Activated T-cell treated with anti-CD3 and anti-CD28 coated beads, Interleukin-2, amount 50 U/mL, for 4 hours (primary cell): ENCODE measurements at places on chromosomes 7 and 10. TPM values are rescaled to one million over a fixed set of nuclear protein-coding genes. Genes with fewer than 3 reads are reported as not detected.
A peak's percentile ranks its signal among the peaks of the same experiment; 100 is the strongest.

The ZNF800 gene
- 37.2 TPM for total RNA-seq

DNA sequence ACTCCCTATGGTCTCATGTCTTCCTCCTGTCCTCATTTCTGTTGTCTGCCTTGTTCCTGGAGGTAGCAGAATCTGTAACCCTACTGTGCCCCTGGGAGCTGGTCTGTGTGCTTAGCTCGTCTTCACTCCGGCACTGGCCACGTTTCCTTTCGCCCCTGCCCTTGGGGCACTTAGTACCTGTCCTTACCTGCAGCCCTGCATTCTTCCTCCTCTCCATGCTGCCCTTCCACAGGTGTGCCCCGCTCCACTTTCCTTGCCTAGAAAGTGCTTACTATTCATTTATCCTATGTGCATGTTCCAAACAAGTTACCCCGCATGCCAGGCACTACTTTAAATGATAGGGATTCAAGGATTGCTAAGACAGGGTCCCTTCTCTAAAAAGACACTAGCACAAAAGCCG, 199.9 kb upstream of the ZMIZ1 start:
- no peak for DNase-seq

GRCh38 chr7:47741984-47742383, 160.1 kb upstream of the TNS3 start:
- DNase-seq = no peak

GRCh38 chr10:27019827-27020226, 80.5 kb downstream of the ANKRD26 start:
- no peak for DNase-seq

- DNase-seq = no peak
Observed at GRCh38 chr7:157468221-157469111, 131.7 kb downstream of the DNAJB6 start.

GRCh38 chr7:17939606-17940301, 540 bp downstream of the SNX13 start:
- DNase-seq = peak; percentile 36

The ZNF804B gene
- not detected for total RNA-seq

The BRI3 gene
- 46.4 TPM for total RNA-seq

The TDRD1 gene
- 2.2 TPM for total RNA-seq

DNA sequence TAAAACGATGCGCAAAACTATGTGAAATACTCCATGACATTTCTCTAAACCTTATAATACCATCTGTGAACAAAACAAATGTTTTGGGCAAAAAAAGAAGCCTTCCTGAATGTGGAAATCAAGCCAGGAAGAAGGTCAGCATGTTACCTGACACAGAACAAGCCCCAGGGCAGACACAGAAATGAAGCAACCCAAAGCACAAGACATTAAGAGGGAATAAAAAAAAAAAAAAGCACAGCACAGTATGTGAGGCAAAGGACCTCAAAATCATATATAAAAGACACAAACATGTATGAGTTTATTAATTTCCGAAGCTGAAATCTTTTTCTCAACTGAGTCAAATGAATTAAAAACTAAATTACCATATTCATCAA, 161.8 kb downstream of the SKIDA1 start:
- no peak for DNase-seq

GRCh38 chr7:10257438-10257837, 716.2 kb upstream of the PHF14 start:
- no peak for DNase-seq

The GSTO2 gene
- total RNA-seq = 0.33 TPM

The NANOS1 gene
- 0.08 TPM for total RNA-seq

The SPDYE6 gene
- total RNA-seq = not detected

GRCh38 chr7:26861050-26861449, 3.3 kb downstream of the SKAP2 start:
- DNase-seq = no peak

The SLC13A1 gene
- total RNA-seq = not detected

- DNase-seq = peak; percentile 38
Observed at GRCh38 chr10:102230861-102231356, 4.8 kb downstream of the ELOVL3 start.

GRCh38 chr7:139708541-139708940, 69.3 kb downstream of the HIPK2 start:
- DNase-seq = no peak

DNA sequence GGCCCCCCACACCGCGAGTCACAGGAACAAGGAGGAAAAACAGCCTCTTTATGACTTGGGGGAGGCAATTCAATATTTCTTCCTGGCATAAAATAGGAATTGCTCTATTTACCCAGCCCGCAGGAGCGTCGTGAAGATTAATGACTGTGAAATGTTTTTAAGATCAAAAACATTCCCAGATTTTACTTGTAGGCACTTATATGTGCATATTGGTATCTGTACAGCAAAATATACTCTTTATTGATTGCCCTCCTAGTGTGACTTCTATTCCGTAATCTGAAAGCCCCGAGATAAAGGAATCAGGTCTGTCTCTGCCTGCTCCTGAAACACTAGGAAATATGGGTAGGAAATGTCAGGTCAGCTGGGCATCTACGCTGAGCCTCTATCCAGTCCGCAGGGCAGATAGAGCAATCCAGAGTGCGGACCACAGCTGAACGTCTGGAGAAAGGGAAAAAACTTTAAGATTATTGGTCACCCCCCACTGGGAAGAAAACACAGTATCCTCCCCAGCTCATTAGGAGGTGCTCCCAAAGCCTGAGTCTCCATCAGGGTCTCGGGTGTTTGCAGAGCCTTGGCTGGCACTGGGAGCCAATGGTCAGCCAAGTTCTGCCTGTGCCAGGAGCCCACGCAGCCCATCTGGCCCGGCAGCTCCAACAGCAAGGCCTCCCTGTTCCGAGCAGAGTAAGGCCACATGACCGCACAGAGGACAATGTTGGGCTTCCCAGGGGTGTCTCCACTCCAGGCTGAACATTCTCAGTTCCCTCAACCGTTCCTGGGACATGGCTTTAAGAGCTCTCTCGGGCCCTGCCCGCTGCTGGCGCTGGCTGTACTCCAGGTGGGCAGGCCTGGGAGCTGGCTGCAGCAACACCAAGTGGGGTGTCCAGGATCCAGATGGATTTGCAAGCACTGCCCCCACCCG, 7.7 kb downstream of the CTBP2 start:
- DNase-seq = no peak

- DNase-seq = no peak
Observed at GRCh38 chr10:76541852-76542251, 1095.8 kb downstream of the KCNMA1 start.

The UNCX gene
- total RNA-seq = not detected

The PPRC1 gene
- 161 TPM for total RNA-seq

DNA sequence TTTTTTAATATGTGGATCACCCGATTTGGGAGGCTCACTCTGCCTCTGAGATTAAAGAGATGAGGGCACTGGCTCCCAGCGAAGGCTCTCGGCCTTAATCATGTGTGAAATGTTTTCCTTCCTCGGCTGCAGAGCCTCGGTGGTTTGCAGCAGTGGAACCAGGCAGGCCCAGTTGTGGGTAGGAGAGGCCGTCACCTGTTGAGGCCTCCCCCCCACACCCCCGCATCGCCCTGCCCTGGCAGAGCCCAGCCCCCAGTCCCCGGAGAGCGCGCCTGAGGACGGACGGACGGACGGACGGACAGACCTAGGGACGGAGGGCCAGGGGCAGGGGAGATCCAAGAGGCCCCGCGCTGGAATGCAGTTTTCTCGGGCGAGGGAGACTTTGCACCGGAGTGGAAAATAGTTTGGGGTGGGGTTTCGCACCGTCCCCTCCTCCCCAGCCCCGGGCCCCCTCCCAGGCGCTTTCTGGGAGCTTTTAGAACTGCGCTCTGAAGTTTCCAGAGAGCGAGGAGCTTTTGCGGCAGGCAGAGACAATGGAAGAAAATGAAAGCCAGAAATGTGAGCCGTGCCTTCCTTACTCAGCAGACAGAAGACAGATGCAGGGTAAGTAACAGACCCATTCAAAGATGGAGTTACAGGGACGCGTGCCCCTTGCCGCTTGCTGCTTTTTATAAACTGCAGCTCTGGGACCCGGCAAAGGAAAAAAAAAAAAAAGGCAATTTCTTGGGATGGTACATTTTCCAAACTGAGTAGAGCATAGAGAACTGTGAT, at the start of gene KIAA1217:
Gene KIAA1217 (plus strand): TSS at position 478 of the 771 bp plus-strand sequence. CDS start 56 bp downstream, at position 534.
- no peak for DNase-seq

DNA sequence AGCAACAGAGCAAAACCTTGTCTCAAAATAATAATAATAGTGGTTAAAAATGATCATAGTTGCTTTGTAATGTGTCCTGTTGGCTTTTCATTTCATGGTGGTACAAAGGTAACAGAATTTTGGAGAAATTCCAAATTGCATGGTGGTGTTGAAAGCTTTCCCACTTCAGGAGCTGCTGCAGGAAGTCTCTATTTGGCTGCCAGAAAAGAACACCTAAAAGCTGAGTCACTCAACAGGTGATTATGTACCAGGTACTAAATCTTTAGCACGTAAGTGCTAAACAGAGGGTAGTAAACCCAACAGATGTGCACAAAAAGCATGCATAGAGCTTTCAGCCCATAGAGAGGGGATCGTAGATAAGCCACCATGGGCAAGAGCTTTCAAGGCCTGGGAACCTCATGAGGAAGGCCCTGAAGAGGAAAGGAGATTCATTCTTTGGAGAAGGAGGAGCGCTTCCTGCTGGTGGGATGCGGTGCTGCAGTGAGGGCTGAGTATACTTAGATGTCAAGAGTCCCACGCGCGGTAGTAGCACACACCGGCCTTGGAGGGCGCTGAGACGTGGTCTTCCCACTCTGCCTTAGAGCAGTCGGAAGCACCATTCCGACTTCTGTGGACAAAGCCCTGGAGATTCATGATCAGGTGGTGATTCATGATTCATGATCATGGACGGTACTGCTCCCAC, 118.7 kb downstream of the RALA start:
- DNase-seq = peak; percentile 31

DNA sequence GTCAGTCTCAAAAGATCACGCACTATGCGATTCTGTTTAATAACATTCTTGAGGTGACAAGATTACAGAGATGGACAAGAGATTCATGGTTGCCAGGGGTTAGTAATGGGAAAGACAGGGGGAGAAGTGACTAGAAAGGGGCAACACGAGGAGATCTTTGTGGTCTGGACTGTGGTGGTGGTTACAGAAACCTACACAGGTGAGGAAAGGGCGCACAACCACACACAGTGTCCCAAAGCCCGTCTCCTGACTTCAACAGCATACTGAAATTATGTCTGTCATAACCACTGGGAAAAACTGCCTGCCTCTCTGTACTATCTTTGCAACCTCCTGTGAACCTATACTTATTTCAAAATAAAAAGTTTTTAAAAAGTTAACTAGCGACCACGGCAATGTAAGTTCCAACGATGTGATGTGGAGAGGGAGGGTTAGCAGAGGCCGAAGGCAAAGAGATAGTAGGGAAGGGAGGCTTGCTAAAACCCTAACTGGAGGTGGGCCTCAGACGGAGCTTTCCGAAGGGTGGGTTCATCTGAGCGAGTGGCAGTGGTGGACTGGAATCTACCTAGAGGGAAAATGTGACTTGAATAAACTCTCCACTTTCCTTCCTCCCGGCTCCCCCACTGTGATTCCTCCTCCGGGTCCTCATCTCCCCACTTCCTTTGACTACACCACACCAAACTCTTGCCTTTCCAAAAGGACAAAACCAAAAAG, 43.7 kb downstream of the GNA12 start:
- DNase-seq = no peak

DNA sequence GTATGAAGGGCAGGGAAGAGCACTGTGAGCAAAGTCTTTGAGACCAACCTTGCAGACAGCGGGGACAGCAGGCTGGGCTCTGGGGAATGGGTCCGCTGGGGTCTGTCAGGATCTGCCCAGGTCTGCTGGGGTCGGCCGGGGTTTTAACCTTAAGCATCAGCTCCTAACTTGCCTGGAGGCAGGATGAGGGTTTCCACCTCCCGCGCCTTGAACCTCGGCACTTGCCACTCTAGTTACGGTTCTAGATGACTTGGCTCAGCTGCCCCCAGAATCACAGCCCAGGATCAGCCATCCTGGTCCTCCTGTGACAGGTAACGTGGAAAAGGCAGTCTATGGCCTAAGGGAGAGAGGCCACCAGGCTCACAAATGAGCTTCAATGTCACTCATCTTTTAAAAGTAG, 50.4 kb upstream of the CACUL1 start:
- no peak for DNase-seq

The ZNF282 gene
- 39.7 TPM for total RNA-seq

DNA sequence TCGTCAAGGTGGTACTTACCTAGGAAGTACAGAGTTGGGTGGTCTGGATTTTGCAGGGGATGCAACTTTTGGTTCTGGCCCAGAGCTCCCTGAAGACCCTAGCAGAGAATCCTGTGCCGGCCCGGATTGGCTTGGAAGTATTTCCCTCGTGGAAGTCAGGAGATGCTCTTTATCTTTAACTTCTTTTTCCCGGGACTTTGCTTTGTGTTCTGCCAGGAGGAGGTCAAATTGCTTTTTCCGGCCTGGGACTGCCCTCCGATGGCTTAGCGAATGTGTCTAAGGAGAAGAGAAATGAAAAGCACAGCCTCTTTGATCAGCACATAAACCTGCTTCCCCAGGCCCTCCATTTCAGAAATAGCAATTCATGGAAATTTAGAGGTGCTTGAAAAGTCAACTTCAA, 57.0 kb upstream of the EFCAB10 start:
- no peak for DNase-seq

DNA sequence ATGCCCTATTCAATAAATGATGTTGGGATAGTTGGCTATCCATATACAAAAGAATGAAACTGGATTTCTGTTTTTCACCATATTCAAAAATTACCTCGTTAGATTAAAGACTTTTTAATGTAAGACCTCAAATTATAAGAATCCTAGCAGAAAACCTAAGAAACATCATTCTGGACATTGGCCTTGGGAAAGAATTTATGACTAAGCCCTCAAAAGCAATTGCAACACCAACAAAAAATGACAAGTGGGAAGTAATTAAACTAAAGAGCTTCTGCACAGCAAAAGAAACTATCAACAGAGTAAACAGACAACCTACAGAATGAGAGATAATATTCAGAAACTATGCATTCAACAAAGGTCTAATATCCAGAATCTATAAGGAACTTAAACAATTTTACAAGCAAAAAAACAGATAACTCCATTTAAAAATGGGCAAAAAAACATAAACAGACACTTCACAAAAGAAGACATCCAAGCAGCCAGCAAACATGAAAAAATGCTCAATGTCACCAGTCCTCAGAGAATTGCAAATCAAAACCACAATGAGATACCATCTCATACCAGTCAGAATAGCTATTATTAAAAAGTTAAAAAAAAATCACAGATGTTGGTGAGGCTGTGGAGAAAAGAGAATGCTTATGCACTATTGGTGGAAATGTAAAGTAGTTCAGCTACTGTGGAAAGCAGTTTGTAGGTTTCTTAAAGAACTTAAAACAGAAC, 309.8 kb downstream of the AHR start:
- DNase-seq = no peak

DNA sequence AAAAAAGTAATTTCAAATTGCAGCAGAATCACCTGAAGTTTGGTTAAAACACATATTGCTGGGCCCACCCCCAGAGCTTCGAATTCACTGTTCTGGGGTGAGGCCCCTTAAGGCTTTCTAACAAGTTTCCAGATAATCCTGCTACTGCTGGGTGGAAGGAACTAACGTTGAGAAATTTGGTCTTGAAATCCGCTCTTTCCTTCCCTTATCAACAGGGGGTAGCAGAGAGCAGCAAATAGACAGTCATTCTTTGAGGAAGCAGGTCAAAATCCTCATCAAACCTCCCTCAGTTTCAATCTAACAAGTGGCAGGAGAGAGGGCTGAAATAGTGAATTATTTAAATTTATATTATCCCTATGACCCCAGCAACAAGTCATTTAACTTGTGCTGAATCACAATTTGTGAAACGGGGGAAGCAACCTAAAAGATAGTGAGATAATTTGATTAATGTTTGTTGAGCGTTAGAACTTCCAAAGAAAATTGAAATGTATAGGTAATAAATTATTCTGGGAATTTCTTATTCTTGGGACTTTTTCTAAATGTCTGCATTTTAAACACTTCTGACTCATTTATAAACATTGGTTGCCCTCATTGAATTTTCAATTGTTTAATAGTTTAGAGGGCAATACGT, 21.7 kb upstream of the MALSU1 start:
- DNase-seq = no peak

GRCh38 chr7:95589031-95589430, 7.3 kb downstream of the PDK4 start:
- no peak for DNase-seq
